ENCODE measurements at places on chromosomes 2 and 18.

DNA sequence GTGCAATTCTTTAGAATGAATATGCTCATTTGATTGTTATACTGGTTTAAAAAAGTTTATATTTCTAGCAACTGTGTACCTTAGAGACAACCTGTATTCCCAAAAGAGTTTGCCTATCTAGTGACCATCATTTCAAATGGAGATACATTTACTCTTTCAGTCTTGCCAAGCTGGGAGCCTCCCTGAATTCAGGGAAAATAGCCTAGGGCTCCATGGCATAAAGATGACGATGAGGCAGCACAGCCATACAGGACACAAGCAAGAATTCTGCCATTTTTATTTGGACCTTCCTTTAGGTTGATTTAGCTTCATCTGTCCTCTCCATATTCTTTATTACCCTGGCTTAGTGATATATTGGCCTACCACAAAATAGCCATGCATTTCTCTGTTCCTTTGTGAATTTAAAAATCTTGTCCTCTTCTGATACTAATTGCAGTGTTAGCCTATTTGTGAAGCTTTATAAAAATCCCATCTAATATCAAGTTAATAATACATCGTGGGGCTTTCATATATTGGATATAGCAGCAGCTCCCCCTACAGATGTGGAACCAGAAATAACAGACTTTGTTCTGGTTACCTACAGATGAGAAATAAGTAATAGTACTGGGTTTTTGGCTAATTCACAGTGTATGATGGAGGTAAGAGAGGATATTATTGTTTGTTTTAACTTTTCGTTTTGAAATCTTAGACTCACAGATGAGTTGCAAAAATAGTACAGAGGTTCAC lies 1661.9 kb upstream of the PIK3C3 start:
- DNase-seq: no peak

DNA sequence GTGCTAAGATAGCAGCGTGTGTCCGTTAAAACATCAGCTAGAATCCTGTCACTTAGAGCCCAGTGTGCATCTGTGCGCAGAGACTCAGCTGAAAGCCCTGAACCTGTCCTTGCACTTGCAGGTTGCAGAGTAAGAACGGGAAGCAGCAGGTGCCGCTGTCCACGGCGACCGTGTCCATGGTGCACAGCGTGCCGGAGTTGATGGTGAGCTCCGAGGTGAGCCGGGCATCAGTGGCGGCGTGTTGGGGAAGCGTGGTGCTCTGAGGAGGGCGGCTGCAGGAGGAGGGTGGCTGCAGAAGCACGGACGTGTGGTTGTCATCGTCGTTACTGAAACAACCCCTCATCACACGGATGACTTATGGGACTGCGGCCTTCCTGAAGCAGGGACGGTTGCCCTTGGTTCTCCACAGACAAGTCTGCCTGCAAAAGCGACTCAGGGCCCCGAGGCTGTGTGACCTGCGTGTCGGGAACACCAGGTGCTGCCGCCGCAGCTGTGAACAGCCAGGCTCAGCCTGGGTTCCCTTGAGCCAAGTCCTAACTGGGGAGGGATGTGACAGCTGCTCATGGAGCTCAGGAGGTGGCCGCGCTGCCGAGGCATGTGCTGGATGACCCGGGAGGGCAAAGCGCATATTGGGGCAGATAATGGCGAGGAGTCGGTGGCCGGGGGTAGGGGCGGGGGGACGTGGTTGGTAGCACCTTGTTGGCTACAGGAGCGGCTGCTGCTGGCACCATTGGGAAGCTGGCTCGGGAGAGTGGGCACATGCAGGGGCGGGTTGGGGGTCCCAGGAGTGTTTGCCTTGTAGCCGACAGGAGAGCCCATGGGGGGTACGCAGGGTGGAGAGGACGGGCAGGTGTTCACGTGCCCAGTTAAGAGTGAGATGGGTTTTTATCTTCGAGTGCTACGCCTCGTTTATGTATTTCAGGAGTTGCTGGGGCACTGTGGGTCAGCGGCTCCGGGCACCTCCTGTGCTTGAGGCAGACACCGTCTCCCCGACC lies 16.6 kb downstream of the CTDP1 start:
- no peak for DNase-seq

DNA sequence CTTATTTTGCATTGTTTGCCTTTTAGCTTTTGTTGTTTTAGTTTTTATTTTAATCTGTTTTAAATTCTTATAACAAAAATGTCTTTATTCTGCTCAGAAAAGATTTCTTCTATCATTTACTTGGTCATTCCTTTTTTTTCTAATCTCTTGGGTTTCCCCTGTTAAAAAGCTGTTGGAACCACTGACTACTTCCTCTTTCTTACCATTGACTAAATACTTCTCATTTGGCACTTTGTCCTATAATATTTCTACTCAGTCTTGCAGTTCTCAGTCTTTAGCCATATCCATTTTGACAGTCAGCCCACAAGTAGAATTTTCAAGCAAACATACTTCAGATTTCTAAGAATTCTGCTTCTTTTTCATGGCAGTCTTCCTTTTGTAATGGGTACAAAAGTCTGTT lies 567.2 kb downstream of the SATB2 start:
- DNase-seq: no peak

GRCh38 chr18:55421615-55422419 lies 166.2 kb downstream of the TCF4 start:
- no peak for DNase-seq

GRCh38 chr2:51220606-51221005 lies 188.7 kb upstream of the NRXN1 start:
- no peak for DNase-seq

- no peak for DNase-seq
These were observed 201.7 kb upstream of the RBBP8 start for GRCh38 chr18:22731398-22731797.

DNA sequence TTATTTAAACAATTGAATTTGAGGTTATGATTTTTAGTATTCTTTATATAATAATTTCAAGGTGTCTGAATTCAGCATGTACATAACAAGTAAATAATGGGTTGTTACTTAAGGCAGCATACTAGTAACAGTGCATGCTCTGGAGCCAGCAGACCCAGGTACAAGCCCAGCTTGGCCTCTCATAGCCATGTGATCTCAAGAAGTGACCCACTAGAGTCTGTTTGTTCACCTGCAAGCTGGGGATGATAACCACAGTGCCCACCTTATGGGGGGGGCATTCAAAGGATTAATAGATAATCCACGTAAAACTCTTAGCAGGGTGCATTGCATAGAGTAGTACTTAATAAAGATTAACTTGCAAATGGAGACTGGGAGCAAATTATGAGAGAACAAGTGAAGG lies 163.6 kb downstream of the TRABD2A start:
- no peak for DNase-seq

GRCh38 chr18:6256521-6256920 lies 158.2 kb downstream of the L3MBTL4 start:
- no peak for DNase-seq

DNA sequence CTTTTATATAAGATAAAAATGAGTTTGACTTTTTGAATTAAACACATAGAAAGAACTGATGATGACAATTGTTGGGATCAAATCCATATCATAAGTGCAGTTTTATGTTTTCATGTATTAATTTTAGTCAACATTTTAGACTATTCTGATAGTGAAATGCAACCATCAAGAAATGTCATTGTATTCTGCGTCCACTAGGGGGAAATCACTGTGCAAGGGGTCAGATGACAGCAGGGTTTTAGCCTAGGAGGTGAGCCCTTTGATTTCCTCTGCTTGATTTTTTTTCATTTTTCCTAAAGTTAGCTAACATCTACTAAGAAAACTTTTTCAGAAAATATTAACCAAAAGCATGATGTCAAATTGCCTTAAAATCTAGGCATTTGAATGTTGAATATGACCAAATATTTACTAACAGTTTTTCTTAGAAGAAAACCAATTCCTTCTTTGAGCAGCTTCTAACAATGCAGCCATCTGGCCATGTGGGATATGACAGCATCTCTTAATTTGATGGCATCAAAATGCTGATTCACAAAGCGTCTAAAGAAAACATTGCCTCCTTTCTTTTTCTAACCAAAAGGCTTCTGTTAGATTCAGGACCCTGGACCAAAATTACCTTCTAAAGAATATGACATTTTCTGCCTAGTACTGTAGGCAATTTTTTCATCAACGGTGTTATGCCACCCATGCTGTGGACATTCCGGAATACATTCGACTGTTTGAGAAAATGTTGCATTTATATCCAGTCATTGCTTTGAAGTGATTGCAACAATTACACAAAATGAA lies 141.5 kb downstream of the SPHKAP start:
- DNase-seq: no peak

DNA sequence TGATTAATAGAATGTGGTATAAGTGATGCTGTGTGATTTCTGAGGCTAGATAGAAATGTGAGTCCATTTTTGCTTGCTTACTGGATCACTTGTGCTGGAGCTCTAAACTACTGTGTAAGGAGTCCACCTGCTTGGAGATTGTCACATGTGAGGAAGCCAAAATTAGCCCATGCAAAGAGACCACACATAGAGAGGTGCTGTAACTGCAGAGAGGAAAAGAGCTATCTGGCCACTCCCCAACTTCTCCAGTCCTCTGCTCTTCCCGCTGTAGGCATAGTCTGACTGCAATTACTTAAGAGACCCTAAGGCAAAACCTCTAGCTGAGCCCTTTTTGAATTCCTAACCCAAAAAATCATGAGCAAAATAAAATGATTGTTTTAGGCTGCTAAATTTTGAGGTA lies 120.6 kb upstream of the FBXO11 start:
- no peak for DNase-seq

GRCh38 chr18:74715865-74716712 lies 118.4 kb downstream of the ZNF407 start:
- DNase-seq: no peak

GRCh38 chr2:120820953-120821279 lies 85.2 kb downstream of the GLI2 start:
- no peak for DNase-seq

DNA sequence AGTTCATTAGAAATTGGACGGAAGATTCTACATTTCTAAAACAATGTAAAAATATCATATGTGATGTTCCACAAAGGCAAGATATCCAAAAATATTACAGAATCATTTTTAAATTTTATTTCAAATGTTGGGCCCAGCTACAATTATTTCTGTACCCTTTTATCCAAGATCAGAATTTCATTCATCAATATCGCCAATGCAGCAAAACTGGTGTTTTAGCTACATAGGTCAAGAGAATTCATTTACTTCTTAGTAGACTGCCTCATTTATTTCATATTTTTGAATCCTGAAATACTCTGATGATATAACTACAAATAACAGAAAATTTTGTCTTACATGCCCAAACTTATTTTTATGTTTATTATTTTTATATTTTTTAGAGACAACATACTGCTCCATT lies 143.1 kb downstream of the CMPK2 start:
- DNase-seq: no peak

GRCh38 chr2:71555798-71556454 lies 102.6 kb downstream of the DYSF start:
- DNase-seq: no peak

- no peak for DNase-seq
These were observed 95.6 kb upstream of the SLC14A2 start for GRCh38 chr18:45519411-45520280.

DNA sequence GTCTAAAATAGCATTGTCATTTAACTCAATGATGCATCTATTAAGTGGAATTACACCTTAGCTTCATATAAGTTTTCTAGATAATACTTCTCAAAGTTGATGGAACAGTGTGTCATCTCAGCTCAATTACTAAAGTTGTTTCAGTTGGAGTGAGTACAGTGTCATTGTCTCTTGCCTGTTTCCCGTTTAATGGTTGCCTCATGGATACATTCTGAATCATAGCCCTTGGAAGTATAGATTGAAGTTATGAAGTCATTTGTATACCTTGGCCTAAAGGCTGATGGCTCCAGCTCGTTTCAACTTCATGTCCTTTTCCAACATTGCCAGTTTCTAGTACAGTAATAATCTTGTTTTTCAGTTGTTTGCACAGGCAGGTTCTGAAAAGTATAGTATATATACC lies 130.5 kb upstream of the NOSTRIN start:
- DNase-seq: no peak

DNA sequence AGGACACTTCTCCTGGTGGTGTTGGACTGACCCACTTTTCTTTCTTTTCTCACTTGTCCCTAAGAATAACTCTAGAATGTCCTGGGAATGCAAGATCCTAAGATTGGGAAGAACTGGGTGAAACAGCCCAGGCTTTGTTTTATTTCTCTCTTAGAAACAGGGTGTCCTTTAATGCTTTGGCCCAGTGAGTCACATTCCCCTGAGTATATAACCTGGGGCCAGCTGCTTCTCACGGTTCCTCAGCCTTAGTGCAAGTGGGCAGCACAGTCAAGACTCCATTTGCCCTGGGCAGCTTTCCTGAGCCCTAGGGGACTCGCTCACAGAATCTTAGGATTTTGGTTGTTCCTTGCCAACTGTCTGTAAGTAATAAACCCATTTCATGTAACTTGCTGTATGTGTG lies 355.0 kb downstream of the DSC3 start:
- no peak for DNase-seq

DNA sequence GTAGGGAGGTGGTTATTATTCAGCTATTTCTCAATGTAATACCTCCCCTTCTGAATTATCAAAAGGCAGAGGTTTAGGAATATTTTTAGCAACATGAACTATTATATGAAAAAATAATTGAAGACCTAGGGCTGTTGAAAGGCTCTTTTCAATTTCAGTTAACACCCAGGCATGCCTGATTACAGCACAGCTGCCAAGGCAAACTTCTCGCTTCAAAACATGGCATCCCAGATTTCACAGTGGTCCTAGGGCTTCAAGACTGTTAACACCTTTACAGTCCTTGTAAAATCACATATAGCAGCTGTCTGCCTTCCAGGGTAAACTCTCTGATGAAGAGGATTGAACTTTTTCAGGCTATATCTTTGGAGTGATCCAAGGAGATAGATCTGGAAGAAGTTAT lies 23.2 kb downstream of the CTLA4 start:
- no peak for DNase-seq

- no peak for DNase-seq
These were observed 167.1 kb downstream of the MYO1B start for GRCh38 chr2:191412353-191412752.

- no peak for DNase-seq
These were observed 100.4 kb downstream of the GPD2 start for GRCh38 chr2:156536534-156536933.

DNA sequence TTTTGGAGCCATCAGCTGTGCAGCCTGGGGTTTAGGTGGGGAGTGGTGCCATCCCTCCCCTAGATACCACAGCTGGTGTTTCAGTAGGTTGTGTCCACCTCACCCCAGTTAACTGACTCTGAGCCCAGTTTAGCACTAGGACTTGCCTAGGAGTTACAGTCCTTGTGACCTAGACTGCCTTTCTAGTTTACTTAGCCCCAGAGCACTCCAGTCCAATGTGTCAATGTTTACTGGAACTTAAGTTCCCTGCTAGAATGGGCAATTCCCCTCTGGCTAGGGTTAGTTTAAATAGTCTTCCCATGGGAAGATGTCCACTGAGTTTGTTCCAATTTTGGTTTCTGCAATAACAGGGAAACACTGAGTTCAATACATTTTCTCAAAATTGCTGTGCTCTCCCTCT lies 909.2 kb downstream of the CCDC85A start:
- no peak for DNase-seq

Data from stimulated activated CD4-positive, alpha-beta T cell treated with anti-CD3 and anti-CD28 coated beads, Interleukin-1b, Interleukin-23, amount 100 ng/mL, for 24 hours (primary cell).